OCI-LY7 (cell line): ENCODE measurements at places on chromosomes 5 and 9.
A peak's percentile ranks its signal among the peaks of the same experiment; 100 is the strongest.

DNA sequence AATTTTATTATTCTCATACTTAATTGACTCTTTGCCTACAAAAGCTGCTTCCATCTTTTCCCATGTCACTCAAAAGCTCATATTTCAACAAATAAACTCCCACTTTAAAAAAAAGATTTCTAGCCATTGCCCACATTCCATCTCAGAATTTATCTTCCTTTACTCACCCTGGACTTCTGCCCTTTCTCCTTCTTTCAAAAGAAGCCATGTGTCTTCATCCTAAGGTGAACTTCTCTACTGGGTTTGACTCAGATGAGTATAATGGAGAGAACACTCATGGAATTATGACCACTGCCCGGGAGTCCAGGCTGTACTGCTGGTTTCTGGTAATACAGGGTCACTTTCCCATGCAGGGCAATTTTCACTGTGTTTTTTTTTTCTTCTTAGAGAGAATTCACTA is 548.5 kb upstream of the ZNF462 start:
- DNase-seq = no peak

- no peak for DNase-seq
Measured at GRCh38 chr9:8143677-8144076, 344.1 kb upstream of the DMAC1 start.

DNA sequence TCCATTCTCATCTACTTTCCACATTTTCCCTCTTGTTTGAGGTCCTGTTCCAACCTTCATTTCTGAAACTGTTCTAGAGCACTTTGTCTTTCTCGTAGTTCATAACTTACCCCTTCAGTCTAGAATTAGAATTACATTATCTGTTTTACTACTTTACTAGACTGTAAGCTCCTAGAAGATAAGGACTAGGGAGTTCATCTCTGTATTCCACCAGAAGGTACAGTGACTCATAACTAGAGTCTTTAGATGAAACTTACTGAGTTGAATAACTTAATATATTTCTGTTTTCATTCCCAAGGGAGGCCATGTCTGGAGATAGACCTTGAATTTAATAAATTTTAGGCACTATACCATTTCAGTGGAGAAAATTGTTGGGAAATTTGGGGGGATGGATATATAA is 38.7 kb downstream of the G3BP1 start:
- no peak for DNase-seq

DNA sequence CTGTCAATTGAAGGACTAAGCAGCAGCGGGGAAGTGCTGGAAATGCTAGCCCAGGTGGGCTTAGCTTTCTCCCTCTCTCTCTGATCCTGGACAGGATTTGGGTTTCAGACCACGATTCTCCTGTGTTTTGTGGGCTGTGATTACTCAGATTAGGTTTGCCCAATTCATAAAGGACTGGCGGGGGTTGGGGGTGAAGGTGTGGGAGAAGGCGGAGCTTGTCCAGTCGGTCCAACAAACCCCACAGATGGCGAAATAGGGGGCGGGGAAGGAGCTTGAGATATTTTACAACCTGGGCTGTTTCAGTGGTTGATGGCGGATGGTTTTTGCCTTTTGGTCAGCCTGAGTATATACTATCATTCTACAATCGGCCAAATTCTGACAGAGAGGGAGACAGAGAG is 35.2 kb downstream of the PCDHAC2 start:
- DNase-seq = no peak

- no peak for DNase-seq
Measured at GRCh38 chr5:142425286-142426065, 100.7 kb upstream of the SPRY4 start.

DNA sequence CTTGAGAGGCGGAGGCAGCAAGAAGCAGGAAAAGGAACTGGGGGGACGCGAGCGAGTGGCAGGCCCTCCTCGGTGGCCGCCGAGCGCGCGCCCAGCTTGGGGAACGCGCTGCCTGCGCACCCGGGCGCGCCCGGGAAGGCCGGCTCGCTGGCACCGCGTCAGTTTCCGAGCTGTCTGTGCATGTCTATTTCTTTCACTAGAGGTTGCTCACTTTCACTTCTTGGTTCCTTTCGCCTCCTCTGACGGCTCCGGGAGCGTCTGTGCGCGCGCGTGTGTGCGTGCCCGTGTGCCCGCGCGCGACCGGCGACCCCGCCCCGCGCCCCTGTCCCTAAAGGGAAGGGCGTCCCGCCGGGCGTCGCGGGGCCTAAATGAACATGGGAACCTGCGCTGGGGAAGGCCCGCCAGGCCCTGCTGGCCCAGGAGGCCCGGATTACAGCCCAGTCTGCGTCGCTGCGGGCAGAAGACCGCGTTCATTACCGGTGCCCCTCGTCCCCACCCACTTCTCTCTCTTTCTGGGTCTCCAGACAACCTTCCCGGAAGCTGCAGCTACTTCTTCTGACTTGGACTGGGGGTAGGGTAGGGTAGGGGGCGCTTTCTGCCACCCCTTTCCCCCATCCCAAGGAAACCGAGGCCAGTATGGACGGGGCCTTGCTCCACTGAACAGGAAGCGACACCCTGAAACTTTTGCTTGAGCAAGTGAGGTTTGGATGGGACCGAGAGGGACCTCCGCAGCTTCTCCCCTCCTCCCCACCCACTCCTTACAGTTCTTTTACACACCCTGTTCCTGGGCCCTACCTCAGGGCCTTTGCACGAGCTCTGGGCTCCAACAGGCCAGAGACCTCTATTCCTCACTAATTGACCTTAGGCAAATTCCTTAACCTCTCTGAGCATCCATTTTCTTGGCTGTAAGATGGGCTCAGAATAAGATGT is 205.8 kb upstream of the IER5L start:
- peak; percentile 83 for DNase-seq

GRCh38 chr5:81719743-81720345 is 31.1 kb downstream of the SSBP2 start:
- DNase-seq = no peak

DNA sequence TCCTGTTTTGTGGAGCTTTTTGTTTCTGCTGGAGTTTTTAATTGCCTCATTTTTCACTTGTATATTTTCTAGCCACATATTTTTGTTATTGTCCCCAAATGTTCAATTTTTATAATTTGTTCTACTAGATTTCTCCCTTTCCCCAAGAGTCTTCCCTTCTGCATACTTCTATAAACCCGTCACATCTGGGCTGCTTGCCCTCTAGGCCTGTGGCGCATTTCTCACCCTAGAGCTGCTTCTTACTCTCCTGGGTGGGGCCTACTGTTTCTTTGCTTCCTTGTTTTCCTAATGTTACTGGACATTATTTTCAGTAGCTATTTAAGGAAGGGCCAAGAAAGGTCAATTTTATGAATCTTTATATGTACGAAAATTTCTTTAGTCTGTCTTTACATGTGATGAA is 51.5 kb downstream of the NXNL2 start:
- DNase-seq = no peak

GRCh38 chr9:78909566-78909965 is 612.6 kb downstream of the PSAT1 start:
- DNase-seq = no peak

GRCh38 chr9:127169575-127169883 is 47.1 kb upstream of the ANGPTL2 start:
- DNase-seq = no peak

DNA sequence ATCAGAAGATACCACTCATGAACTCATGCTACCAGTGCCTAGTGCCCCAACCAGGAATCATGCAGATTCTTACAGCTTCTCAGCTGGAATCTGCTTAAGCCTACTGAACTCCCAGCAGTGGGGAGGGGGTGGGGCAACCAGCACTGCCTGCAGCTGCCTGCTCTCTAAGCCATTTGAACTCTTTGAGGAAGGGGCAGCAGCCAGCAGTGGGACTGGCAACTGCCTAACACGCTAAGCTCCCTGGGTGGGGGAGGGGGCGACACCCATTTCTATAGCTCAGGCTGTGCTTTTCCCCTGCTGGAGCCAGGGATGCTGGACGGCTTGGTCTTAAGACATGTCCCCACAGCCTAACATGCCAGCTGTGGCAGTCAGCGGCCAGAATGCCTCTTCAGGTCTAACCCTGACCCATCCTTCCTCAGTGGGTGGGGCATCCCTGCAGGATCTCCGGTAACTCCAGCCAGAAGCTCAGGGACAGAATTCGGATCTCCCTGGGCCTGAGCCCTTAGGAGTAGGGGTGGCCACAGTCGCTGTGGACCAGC is 889.7 kb downstream of the CDH9 start:
- DNase-seq = no peak

DNA sequence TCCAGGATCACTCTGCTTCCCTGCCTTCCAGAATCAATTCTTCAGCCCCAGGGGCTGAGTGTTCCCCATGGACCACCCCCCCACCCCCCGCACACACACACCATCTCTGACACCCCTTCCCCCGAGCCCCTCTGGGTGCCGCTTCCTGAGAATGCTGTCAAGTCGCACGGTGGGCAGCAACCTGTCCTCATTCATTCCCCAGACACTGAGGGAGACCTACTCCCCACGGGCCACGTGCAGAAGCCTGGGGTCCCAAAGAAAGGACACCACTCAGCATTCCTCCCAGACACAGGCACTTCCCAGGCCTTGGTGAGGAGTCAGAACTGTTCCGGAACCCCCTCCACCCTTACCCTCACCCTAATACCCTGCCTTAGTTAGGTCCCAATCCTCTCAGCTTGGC is 12.8 kb downstream of the CPLX2 start:
- DNase-seq = no peak

DNA sequence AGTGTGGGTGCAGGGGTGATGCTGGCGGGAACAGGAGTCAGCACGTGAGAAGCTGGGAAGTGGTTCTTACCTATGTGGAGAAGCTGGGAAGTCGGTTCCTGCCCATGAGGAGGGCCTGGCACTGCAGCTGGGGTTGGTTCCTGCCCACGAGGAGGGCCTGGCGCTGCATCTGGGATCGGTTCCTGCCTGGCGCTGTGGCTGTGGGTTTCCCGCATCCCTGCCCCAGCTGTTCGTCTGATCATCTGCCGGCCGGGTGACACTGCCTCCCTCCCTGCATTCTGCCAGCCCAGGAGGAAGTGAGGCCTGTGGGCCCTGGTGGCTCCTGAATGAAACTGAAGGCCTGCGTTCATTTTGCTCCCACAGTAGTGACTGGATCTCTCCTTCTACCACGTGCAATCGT is 5.1 kb downstream of the OBP2A start:
- no peak for DNase-seq

DNA sequence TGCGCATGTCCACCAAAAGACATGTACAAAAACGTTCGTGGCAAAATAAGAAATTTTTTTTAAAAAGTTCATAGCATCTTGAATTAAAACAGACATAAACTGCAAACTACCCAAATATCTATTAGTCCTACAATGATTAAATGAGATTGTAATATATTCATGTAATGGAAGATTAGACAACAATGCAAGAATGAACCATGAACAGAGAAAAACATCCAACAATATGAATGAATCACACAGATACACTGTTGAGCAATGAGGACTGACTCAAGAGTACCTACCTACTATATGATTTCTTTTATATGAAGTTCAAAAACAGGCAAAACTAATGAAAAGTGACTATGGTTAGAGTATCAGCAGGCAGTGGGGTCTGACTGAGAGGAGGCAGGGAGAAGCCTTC is 17.9 kb upstream of the CTNNAL1 start:
- no peak for DNase-seq

- no peak for DNase-seq
Measured at GRCh38 chr9:133169102-133169501, 5.4 kb upstream of the GBGT1 start.

- DNase-seq = no peak
Measured at GRCh38 chr9:108053555-108054061, 564.0 kb upstream of the KLF4 start.

GRCh38 chr9:133023117-133023890 is 7.5 kb upstream of the GTF3C5 start:
- peak; percentile 66 for DNase-seq

DNA sequence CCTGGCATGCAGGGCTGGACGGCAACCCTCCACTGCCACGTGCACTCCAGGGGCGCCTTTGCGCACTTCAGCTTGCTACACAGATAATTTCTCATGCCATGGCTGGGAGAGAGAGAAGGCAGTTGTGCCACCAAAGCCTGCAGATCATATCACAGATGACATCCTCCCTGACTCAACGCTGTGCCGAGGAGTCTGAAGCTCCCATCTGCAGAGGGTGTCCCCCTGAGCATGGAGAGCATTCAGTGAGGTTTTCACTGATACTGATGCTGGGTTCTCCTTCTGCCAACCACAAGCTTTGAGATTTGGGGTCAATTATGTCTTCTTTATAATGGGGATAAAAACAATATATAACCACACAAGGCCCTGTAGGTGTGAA is 607.4 kb upstream of the ADAMTS16 start:
- no peak for DNase-seq

DNA sequence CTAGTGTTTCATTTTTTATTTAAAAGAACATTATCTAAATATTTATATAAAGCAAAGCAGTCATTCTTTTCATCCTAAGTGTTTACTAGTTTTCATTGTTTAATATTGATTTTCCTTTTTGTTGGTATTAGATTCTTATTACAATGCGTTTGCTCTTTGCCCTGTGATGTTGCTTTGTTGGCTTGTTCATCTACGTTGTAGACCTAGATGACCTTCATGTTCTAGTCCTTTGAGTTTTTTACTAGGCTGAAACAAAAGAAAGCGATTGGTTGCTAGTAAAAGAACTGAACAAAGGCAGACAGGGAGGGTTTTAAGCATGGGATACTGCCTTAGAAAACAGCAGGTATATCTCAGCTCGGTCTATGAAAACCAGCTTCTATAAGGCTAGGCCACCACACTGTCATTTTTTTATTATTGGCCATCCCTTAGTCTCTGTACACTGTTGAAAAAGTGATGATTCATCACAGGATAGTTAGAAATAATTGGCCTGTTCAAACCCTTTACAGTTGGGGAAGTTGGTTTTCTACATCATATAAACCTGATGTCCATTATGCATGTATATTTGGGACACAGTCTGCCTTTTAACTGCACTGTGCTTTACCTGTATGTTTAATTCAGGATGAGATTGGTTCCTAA is 119.0 kb downstream of the ZCCHC7 start:
- DNase-seq = no peak

- DNase-seq = no peak
Measured at GRCh38 chr5:151068433-151069197, 12.2 kb downstream of the TNIP1 start.

- DNase-seq = no peak
Measured at GRCh38 chr9:127865645-127866464, 11.4 kb upstream of the ENG start.

DNA sequence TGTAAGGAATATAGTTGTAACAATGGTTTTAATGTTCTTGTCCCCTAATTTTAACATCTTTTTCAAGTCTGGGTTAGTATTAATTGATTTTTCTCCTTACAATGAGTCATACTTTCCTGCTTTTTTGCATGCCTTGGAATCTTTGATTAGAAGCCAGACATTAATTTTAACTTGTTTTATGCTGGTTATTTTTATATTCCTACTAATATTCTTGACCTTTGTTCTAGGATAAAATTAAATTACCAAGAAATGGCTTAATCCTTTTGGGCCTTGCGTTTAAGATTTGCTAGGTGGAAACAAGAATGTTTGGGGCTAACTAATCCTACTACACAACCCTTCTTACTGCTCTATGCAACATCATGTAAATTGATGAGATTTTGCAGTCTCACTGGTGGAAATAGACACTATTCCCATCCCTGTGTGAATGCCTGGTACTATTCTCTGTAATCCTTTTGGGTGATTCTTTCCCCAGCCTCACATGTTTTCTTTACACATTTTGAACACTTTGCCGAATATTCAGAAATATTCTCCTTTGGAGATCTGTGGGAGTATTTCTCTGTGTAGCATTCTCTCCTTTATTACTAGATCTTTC is 47.2 kb downstream of the ZCCHC7 start:
- DNase-seq = no peak

GRCh38 chr5:126508962-126509279 is 85.7 kb downstream of the GRAMD2B start:
- peak; percentile 27 for DNase-seq
